AG04450 (cell line): ENCODE measurements at places on chromosomes 5 and 9. TPM values are rescaled to one million over a fixed set of nuclear protein-coding genes. Genes with fewer than 3 reads are reported as not detected.

DNA sequence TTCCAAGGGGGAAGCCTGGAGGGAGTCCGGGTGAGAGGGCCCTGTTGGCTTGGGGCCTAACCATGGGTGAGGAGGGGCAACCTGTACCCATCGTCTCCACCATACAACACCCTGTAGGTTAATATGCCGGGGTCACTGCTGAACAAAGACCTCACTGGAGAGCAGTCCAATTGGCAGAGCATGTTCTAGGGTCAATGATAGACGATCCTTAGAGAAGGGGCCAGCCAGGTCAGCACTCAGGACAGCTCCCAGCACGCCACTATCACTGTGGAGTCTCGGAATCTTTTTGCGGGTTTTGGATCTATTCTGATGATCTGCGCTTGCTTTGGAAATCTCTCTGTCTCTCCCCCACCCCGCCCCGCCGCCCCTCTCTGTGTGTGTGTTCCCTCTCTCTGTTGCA lies 218.4 kb upstream of the MVB12B start:
- no peak for DNase-seq

DNA sequence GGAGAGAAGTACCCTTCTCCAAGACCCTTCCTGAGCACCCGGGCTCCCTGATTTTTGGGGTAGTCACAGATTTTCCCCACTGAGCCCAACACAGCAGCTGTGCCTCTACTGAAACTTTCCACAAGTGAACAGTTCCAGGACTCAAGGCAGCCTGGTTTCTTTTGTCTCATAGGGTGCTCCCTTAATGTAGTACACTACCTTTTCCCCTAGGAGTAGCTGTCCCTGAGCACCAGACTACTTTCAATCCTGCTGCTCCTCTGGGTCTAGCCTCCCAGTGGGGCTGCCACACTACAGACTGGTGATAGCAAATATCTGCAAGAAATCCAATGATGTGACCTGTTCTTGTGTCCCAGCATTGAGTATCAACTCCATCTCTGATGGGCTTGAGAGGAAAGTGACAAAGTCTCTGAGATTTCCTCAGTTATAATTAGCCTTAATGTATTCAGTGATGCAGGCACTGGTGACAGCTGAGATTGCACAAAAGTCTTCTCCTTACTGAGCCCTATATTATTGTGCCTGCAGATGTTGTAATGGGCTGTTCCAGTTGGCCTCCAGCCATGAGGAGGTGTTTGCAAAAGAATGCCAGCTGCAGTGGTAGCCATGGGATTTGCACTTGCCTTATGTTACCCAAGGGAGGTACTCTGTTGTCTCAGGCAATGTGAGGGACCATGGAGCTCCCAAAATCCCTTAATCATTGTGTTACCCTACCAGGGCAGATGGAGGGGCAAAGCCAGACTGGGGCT lies 1802.5 kb downstream of the EFNA5 start:
- no peak for DNase-seq

- DNase-seq, result no peak
Observed at GRCh38 chr5:178348356-178349074, 115.9 kb upstream of the PHYKPL start.

GRCh38 chr5:10376544-10376943 lies 23.0 kb downstream of the MARCHF6 start:
- DNase-seq, result no peak

DNA sequence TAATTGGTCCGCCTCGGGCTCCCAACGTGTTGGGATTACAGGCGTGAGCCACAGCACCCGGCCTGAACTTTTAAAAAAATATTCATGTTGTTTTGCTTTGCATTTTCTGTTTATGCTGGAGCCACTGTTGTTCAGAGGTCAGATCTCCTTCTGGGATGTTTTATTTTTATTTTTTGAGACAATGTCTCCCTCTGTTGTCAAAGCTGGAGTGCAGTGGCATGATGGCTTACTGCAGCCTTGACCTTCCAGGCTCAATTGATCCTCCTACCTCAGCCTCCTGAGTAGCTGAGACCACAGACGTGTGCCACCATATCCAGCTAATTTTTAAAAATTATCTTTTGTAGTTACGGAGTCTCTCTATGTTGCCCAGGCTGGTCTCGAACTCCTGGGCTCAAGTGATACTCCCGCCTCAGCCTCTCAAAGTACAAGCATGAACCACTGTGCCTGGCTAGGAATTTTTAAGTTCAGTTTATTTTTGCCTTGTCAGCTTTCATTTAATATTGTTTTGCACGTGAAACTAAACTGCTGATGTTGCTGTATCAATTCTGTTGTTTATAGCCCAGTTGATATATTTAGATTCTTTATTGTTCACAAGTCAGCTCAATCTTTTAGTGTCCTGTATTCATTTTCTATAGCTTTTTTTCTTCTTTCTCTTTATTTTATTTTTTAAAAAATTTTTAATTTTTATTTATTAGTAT lies 13.7 kb downstream of the TMEFF1 start:
- DNase-seq, result no peak

DNA sequence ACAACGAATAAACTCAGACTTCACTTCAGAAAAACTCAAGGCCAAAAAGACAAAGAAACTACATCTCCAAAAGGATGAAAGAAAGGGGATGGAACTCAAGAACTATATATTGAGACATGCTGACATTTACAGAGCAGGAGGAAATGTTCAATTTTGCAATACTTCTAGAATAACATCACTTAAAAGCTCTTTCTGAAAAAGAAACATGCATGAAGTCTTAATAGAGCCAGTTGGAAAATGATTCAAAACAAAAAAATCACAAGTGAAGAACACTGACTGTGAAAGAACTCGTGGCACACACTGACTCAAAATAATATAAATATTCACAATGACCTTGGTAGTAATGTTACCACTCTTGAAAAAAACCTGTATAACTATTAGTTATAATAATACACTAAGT lies 267.8 kb upstream of the NREP start:
- no peak for DNase-seq

- DNase-seq, result no peak
Observed at GRCh38 chr5:132238169-132238744, 10.6 kb upstream of the P4HA2 start.

DNA sequence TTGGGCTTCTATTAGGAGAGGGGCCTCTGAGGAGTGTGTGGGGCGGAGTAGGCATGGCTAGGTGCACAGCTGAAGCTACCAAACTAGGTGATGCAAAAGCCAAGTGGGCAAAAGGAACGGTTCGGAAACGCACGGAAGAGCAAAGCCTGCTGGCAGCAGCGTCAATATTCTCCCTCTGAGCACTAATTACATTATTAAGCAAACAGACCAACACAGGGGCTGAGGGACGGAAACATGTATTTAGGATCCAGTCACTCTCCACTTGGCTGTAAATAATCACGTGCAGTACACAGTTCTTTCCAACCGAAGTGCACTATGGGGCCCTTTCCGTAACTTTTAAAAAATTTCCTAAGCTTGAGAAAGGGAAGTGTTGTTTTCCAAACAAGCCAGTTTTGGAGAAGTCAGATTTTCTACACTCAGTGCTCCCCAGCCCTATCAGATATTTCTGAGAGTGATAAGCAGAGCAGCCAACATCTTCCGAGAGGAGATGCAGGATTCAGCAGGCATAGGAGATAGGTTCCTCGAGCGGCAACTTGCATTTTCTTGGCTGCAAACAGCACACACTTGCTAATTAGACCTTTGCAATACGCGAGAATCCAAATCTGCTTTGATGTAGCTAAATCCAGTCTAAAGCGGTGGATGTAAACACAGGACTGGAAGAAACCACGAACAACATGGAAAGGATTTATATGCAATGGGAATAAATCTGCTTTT lies 217.2 kb upstream of the TBCA start:
- DNase-seq, result no peak

GRCh38 chr5:55578771-55579170 lies 44.0 kb upstream of the PLPP1 start:
- no peak for DNase-seq

GRCh38 chr5:6359555-6360322 lies 18.6 kb downstream of the MED10 start:
- DNase-seq, result no peak

GPR151 gene
- polyA plus RNA-seq, result not detected in 2 replicates

PCDHGC5 gene
- 2.4 and 2.5 TPM in 2 replicates for polyA plus RNA-seq

ANKRD34B gene
- polyA plus RNA-seq, result not detected in 2 replicates

ARID3C gene
- polyA plus RNA-seq, result not detected in 2 replicates
